ELR (cell line): ENCODE measurements at places on chromosomes 4 and X.

DNA sequence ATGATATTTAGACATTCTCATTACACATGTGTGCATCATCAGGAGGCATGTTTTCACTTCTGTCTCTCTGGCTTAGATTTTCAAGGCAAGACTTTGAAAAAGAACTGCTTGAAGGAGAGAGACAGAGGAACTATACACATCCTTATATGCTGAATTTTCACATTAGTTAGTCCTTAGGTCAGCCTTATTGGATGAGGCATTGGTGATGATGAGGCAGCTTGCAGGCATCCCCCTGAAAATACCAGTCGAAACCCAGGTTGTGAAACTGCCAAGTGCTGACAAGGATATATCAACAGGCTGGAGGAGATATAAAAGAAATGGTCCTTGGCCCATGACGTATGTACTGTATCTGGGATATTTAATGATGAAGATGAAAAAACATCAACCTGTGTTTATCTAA, 297.2 kb upstream of the AADAT start:
- peak; percentile 79 for DNase-seq

DNA sequence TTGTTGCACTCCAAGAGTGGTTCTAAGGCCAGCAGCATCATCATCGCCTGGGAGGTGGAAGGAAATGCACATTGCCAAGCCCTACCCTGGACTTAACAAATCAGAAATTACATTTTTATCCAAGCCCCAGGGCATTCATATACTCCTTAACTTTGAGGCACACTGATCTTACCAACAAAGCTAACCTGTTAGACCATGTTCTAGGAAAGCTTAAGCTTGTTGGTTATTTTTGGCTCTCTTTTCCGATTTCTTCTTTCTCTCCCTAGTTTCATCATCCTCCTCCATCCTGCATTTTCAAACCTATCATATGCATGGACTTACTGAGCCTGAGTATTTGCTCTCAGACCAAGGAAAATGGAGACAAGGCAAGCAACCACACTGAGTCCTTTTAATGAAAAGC, 133.4 kb downstream of the OPHN1 start:
- DNase-seq, result no peak

GRCh38 chr4:124768596-124769365, 56.2 kb upstream of the ANKRD50 start:
- DNase-seq, result no peak

DNA sequence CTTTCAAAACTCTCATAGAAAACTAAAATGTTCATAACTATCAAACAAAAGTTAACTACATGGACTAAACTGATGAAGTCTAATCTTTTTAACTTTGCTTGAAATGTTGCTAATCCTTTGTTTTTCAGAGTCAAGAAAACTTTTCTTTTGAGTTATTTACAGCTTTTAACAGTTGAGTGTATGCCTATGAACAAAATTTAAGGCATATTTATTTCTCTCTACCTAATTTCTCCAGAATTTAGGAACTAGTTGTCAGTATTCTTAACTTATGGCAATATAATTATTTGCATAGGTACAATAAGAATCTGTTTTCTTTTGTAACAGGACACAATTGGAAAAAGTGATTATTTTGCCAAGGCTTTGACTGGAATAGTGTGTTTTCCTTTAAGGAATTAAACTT, 23.8 kb downstream of the TENM3 start:
- no peak for DNase-seq

GRCh38 chr4:190017357-190018200, 9.5 kb downstream of the FRG2 start:
- no peak for DNase-seq

- peak; percentile 12 for DNase-seq
Measured at GRCh38 chr4:109978704-109979454, 66.2 kb downstream of the EGF start.

- peak; percentile 91 for DNase-seq
Measured at GRCh38 chr4:139083956-139084803, 68.6 kb downstream of the NOCT start.

DNA sequence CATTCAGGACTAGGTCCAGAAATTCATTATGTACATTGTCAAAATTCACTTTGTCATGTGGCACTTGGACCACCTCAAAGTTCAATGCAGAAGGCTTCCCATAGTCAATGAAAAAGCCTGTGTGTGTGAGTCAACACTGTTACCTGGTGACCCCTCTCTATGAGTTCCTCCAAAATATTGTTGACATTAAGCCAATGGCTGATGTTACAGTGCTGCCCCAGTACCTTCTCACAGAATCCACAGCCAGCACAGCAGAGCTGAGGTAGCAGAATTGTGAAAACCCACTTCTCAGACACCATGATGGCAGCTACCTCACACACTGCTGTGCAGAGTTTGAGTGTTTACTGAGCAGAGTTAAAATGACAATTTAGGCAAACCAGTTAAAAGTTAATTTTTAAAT, 22.4 kb upstream of the UGT2B4 start:
- DNase-seq, result no peak

- DNase-seq, result no peak
Measured at GRCh38 chr4:113040793-113041192, 8.7 kb upstream of the ANK2 start.

DNA sequence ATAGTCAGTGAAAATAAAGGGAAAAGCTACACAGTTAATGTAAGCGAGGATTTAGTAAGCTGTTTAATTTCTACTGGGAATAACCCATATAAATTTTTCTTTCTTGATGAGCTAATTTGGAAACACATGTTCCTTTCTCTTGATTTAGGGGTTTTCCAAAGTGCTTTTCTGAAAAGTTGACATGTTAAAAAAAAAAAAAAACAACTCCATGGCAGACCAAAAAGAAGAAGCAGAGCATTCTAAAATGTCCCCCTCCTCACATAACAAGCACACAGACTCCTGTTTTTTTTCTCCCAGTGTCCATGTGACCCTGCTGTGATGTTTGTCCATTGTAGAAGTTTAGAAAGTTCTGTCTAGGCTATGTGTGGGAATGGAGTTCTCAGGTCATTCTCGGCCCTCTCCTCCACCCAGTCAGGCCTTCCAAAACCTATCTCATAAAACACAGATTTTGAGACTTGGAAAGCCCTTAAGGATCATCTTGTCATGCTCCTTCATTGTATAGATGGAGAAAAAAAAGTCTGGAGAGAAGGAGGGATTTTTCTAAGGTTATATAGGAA, 792 bp downstream of the CLIC2 start:
- no peak for DNase-seq

GRCh38 chr4:87410157-87410556, 12.2 kb upstream of the NUDT9 start:
- no peak for DNase-seq

DNA sequence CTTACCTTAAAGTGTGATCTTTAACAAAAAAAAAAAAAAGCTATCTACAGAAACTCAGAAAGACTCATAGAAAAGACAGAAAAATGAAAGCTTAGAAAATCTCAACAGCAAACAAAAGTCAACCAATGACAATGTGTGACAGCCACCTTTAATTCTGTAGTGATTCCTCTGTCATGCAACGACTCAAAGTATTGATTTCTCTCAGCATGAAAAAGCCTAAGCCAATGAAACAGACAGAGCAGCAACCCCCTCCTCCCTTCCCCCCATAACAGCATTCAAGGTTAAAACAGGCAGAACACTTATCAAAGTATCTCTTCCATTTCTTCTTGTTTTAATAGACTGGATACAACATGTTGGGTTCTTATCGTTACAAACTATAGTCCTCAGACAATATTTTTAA, 112.5 kb downstream of the MAB21L2 start:
- no peak for DNase-seq
